Cerebellum (tissue), 4 donors: ENCODE measurements at places on chromosomes 1 and 21.

DNA sequence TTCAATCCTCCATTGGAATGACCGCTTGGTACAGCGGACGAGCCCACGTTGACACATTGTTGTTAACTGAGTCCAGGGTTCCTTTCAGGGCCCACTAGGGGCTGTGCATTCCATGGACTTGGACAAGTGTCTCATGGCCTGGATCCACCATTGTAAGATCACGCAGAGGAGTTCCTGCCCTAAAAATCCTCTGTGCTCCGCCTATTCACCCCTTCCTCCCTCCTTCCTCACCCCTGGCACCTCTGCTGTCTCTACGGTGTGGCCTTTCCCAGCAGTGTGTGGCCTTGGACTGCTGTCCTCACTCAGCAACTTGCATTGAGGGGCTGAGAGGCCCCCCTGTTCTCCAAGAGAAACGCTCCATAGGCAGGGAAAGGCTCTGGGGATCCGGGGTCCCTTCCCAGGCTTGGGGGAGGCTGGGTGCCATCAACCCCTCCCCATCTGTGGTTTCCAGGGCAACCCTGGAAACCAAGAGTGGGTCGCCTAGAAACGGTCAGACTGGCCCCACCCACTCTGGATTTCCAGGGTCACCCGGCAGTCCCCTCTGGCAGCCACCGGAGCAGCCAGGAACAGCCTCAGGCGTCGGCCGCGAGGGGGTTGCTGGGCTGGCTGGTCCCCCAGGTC lies 50.9 kb downstream of the MEGF6 start:
- DNase-seq: no peak

DNA sequence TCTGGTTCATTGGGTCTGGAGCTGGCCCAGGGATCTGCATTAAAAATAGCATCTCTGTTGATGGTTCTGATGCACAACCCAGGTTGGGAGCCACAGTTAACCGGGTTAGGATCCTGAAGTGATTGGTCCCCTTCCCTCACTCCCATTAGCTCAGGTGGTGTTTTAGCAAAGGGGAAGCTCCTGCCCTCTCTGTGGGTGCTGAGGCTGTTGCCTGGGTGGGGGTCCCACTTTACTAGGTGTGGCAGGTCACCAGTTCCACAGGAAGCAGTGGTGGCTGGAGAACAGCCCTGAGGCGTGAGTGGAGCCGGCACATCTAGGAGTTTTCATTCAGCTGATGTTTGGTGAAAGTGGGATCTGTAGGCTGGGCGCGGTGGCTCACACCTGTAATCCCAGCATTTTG lies 86.5 kb downstream of the MAN1C1 start:
- DNase-seq: no peak

GRCh38 chr1:4422504-4423289 lies 231.7 kb upstream of the AJAP1 start:
- DNase-seq: no peak

DNA sequence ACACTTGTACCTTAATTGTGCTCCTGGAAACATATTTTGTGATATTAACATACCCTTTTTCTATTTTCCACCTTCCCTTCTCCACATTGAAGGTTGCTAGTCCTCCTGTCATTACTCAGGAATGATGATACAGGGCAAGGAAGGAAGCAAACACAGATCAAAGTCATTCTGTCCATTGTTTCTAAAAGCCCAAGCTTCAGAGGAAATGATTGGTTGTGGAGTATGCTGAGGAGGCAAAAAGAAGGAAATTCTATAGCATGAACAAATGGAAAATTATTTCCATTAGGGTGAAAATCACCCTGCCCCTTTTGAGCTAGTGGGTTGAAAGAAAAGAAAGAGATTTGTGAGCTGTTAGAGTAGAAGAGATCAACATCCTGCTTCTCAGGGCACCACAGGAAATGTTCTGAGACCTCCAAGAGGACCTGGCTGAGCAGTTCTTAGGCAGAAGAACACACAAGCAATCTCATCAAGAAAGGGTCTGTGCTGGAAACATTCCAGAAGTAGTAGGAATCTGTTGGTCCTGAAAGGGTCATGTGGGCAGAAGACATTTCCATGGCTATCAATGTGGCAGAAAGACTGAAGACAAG lies 29.0 kb upstream of the PRRX1 start:
- no peak for DNase-seq

GRCh38 chr1:110259770-110260169 lies 49.7 kb downstream of the KCNC4 start:
- DNase-seq: no peak
